ENCODE measurements at places on chromosomes 3 and 15. TPM values are rescaled to one million over a fixed set of nuclear protein-coding genes. Genes with fewer than 3 reads are reported as not detected.

DNA sequence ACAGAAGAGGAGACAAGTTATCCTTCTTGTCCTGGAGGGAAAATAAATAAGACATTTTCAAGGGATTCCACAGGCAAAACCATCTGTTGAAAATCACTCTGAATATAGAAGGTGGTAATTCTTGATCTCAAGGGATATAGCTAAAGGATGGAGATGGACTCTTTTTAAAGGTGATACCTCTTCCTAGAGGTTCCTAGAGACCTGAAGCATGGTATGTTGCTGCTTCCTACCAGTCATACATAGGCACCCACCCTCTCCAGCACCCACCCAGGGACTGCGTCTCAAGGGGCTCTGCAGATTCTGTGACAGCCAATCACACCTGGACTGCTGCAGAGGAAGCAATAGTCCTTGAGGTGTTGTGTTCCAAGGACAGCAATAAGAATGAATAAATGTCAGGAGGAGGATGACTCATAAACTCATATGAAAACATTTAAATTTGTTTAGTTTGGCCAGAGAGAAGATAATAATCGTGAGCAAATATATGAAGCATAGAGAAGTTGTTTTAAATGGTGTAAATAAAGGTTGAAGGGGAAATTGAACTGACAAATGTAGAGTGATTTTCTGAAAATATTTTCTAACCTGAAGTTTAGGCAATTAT is 741.6 kb upstream of the CBLB start:
- DNase-seq, result no peak

DNA sequence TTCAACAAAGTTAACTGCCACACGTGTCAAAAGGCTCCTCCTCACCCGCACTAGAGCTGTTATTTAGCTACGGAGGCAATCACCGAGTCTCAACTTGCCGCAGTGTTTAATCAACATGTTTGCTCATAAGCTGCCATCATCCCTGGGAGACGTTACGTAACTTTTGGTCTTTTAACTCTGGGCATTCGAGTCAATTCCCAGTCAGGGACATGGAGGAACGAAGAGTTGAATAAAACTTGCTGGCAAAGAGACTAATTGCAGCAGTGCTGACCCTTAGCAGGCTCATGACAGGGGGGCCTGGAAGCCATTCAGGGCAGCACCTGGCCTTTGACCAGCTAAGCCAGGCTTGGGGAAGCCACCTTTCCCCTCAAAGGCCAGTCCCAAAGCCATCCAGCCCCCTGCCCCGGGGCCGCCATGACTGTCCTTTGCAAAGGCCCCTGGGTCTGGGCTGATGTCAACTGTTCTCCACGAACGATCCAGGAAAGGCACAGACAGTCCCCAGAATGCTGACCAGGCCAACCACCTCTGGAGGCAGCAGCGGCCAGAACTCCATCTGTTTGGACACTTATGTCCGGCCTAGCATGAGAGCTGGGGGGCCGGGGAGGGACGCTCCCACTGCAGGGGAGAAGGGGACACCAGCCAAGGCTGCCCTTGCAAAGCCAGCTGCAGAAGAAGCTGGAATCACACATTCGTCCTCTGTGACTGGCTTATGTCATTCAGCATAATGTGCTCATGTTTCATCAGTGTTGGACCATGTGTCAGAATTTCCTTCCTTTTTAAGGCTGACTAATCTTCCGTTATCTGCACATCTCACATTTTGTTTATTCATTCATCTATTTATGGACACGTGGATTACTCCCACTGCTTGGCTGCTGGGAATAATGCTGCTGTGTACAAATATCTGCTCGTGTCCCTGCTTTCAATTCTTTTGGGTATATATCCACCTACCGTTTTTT is 43.7 kb downstream of the PCSK6 start:
- no peak for DNase-seq

DNA sequence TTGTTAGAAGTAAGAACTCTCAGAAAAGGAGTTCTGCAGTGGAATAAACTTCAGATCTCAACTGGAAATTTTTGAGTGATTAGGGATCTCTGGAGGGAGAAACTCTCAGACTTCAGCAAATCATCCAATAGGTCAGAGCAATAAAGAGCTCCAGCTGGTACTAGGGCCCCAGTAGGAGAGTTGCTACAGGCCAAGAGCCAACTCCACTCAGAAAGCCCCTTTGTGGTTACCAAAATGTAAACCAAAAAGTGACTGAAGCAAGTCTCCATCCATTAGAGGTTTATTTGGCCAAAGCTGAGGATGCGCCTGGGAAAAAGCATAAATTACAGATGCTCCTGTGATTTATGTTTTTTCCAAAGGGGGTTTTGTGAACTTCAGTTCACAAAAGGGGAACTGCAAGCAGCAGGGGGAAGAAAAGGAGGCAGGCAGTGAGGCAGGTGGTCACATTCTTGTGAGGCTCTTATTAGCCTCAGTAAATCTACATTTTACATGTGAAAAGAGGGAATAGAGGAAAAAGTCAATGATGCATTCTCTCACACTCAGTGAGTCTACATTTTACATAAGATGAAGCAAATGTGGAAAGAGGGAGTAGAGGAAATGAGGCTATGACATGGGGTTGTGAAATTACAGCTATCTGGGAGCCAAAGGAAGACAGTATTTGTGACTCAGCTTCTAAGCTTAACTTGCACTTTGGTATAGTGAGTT is 92.4 kb upstream of the DAZL start:
- no peak for DNase-seq

GRCh38 chr15:74827614-74828013 is 1.2 kb downstream of the CPLX3 start:
- no peak for DNase-seq

DNA sequence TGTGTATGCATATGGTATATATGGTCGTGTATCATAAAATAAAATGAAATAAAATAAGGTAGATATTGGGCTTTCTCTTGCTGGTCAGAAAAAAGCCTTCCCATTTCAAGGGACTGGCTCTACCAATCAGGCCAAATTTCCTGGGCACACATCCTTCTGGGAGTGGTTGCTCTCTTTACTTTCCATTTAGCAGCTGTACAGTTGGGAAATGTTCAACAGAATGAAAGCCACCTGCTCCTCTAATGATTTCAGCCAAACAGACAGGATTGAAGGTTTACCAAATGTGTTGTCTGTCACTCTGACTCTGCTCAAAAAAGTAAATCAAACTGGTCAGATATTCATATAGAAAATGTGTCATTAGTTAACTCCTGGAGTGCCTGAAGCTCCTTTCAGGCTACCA is 380.4 kb downstream of the ROBO2 start:
- DNase-seq, result no peak

DNA sequence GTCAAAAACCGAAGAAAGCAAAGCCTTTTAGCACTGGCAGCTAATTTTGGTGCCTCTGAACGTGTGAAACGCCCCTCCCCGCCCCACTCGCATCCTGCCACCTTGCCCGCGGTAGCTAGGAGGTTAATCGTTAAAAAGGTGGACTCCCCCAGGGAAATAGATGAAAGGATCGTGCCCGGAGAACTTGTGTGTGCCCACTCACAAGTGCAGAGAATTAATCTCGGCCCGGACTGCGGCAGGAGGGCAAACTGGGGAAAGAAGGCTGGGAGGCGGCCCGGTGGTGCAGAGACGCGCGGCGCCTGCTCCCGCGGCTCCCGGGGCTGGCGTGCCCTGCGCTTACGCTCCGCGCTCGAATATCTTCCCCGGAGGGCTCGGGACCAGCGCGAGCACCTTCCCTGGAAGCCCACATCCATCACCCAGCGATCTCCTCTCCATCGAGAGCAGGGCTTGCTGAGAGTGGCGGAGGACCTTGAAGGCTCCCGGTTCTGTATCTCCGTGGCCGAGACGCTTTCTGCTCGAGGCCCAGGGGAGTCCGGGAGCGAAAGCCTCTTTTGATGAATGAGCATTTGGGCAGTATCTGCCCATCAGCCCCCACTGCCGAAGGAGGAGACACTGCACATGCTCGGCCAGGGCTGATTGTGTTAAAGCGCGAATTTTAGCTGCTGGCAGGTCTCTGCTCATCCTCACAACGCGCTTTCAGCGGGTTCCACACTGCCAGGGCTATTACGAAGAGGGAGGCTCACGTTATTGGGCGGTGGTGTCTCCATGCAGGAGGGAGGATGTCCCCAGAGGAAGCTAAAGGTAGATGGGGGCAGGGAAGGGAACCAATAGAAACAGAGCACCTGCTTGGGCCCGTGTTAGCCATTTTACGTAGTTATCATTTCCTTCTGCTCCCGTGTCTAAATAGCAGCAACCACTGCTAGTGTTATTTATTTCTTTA is 1.3 kb upstream of the SPTSSB start:
- DNase-seq, result peak; percentile 18

BNC1 gene
- not detected for total RNA-seq

BTBD1 gene
- 80.0 TPM for total RNA-seq

RTP1 gene
- not detected for total RNA-seq

RHCG gene
- total RNA-seq, result not detected

SLC2A2 gene
- not detected for total RNA-seq

SSUH2 gene
- 0.76 TPM for total RNA-seq

CDC25A gene
- total RNA-seq, result 19.6 TPM

AGBL1 gene
- total RNA-seq, result not detected
